ENCODE measurements at places on chromosomes 6 and 20.

- no peak for DNase-seq
Observed at GRCh38 chr6:11771473-11772048, 7.0 kb downstream of the ADTRP start.

- DNase-seq = no peak
Observed at GRCh38 chr20:32183947-32184635, 23.5 kb downstream of the PLAGL2 start.

DNA sequence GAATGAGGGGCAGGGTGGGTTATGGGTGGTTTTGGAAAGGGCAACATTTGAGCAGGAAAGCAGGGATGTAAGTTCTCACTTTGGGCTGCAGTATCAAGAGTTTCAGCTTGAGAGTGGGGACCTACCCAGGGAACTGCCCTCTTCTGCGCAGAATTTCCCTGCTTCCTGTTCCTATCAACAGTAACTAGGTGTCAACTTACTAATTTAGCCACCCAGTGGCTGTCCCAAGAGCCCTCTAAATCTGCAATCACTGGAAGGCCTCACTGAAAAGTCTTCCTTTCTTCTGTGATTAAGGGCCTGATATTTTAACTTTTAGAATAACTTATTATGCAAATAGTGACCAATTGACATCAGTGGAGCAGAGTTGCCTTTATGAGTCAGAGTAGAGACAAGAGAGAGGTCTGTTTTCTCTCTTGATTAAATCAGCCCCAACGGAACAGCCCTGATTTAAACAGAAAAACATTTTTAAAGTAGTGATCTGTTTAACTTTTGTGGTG lies 118.2 kb upstream of the RIPOR2 start:
- peak; percentile 39 for DNase-seq

- DNase-seq = peak; percentile 93
Observed at GRCh38 chr6:142014515-142014914, 118.2 kb upstream of the GJE1 start.

- DNase-seq = no peak
Observed at GRCh38 chr6:6984585-6985366, 123.0 kb upstream of the RREB1 start.

DNA sequence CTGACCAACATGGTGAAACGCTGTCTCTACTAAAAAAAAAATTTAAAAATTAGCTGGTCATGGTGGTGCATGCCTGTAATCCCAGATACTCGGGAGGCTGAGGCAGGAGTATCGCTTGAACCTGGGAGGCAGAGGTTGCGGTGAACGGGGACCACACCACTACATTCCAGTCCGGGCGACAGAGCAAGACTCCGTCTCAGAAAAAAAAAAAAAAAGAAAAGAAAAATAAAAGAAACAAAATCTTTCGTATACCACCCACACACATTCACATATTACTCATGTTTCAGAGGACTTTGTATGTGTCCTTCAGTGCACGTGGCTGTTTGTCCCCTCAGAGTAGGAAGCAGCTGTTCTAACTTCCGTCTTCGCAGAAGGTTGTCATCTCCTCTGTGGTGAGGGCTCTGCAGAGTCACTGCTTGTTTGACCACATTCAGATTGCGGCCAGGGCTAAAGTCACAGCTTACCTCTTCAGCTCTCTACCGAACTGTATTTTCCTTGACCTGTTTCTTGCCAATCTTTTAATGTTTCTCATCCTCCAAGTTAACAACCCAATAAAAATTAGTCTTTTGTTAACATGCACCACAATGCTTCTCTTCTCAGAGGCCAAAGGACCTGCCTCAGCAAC lies 36.6 kb upstream of the HIVEP1 start:
- peak; percentile 39 for DNase-seq

DNA sequence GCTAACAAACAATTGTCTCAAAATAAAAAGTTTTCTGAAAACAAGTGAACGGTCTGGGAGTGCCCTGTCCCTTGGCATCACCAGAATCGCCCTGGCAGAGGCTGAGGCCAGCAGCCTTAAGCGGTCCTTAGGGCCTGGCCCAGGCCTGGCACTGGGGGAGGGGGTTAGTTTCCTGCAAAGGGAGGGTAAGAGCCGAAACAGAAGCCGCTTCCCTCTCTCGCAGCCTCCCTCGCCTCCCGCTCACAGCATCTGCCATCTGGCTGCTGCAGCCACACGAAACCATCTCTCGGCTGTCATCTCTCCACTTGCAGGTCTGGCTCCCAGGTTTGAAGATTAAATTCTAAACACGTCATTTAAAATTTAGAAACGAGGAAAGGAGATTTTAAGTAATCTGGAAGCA lies 31.5 kb downstream of the PMEPA1 start:
- DNase-seq = no peak

DNA sequence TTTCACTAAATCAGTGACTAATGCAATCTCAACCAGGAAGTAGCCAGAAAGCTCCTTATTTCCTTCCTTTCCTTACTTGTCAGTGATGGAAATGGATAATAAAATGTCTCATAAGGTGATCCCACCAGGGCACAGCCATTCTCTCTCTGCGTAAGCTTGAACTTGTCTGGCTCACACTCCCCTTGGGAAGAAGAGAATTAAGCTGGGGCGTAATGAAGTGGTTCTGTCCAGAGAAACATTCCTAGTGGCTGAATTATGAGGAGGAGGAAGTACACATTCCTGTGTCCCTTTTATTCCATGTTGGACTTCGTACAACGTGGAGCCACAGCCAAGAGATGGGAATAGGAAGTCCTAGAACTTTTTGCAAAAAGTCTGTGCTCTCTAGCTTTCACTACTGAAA lies 93.7 kb downstream of the MTHFD1L start:
- DNase-seq = no peak

- DNase-seq = no peak
Observed at GRCh38 chr20:36967636-36968035, 16.1 kb upstream of the SAMHD1 start.

DNA sequence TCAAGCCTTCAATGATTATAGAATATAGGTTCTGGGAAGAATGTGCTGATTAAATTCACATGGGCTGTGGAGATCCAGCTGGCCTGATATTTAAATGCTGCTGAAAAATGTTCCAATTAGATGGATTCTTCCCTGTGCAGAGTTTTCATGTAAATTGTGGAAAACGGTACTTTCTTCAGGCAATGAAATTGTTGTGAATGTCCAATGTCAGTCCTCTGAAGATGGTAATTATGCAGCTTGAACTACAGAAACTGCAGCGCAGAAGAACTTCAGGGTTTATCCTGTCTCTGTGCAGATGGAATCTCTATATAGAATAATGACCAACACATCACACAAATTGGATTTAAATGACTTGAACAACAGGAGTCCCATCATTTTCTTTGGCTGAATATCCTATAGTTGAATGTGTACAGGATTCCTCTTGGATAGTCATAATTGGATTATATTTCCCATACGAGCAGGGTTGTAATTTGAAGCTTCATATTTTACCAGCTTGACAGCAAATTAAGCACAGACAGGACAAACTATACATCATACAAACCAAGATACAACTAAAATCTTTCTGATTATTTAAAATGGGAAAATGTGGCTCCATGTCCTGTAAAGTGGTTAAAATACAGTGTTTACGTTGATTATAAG lies 82.3 kb downstream of the CAP2 start:
- DNase-seq = no peak

- peak; percentile 19 for DNase-seq
Observed at GRCh38 chr6:131262060-131262459, 126.8 kb downstream of the AKAP7 start.

GRCh38 chr6:21886542-21887151 lies 293.1 kb downstream of the SOX4 start:
- DNase-seq = no peak

- DNase-seq = no peak
Observed at GRCh38 chr20:11156922-11157321, 483.1 kb upstream of the JAG1 start.

DNA sequence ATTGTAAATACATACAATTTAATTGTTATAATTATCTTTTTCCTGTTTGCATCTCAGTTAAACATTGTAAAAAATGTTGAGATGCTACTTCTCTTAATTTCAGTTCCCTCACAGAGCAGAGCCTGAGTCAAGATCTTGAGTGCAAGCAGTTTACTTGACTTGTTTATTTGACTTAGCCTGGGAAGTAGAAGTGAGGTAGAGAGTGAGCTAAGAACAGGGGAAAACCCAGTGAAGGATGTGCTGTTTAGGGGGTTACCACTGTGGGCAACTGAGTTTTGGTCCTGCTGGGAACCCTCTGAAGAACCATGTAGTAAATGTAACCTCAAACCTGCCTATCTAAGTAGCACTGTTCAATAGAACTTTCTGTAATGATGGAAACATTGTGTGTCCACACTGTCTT lies 495.2 kb upstream of the FLRT3 start:
- no peak for DNase-seq

GRCh38 chr6:128007658-128008057 lies 106.8 kb upstream of the THEMIS start:
- no peak for DNase-seq

GRCh38 chr20:33139467-33139866 lies 28.5 kb upstream of the BPIFA2 start:
- DNase-seq = no peak

- DNase-seq = no peak
Observed at GRCh38 chr6:65231616-65232015, 475.4 kb downstream of the EYS start.

DNA sequence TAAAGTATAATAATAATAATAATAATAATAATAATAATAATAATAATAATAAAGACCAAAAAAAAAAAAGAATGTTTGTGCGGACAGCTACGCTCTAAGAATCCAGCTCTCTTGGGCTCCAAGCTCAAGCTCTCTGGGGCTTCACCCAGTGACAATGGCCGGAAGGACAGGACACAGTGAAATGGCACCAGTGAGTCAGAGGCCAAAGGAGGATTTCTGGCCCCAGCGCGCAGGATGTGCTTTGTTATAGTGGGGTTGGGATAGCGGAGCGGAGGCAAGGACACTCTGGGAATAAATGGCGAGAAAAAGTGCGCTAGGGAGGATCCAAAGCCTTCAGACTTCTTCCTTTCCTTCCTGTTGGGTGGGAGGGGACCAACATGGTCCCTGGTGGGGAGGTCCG lies 38.2 kb downstream of the HLA-A start:
- no peak for DNase-seq

- no peak for DNase-seq
Observed at GRCh38 chr20:48236000-48236970, 451.0 kb upstream of the SULF2 start.

- peak; percentile 99 for DNase-seq
Observed at GRCh38 chr6:11343963-11344723, 111.7 kb upstream of the NEDD9 start.

GRCh38 chr20:56345911-56346310 lies 12.9 kb upstream of the FAM210B start:
- no peak for DNase-seq
